ENCODE measurements at places on chromosomes 6 and 20.

GRCh38 chr6:91711518-91711917, 1124.6 kb upstream of the MAP3K7 start:
- DNase-seq, result no peak

- DNase-seq, result no peak
Observed at GRCh38 chr6:47181681-47182080, 128.0 kb downstream of the TNFRSF21 start.

DNA sequence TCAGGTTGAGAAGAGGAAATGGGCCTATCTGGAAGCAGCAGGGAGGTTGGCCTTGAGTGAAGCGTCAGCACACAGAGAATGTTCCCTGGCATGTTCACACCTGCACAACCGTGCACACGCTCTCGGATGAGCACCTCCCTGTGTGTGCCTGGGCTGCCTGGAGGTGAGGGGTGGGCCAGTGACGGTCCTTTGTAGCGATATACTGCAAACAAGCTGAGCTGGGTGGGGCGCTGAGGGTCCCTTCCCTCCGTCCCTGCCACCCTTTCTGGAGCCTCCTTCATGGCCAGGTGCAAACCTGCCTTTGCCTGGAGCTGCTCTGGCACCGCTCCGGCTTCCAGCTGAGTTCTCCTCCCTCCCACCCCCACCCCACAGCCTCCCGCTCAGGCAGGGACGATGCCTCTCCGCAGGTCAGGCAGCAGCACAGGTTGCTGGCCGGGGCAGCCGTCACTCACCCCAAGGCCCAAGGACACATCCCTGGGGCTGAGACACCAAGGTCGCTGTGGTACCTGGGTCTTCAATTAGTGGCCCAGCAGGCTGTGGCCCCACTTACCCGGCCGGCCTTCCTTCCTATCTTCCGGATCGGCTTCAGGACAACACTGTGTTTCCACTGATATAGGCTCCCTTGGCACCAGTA, 111.6 kb downstream of the ERMARD start:
- DNase-seq, result no peak

DNA sequence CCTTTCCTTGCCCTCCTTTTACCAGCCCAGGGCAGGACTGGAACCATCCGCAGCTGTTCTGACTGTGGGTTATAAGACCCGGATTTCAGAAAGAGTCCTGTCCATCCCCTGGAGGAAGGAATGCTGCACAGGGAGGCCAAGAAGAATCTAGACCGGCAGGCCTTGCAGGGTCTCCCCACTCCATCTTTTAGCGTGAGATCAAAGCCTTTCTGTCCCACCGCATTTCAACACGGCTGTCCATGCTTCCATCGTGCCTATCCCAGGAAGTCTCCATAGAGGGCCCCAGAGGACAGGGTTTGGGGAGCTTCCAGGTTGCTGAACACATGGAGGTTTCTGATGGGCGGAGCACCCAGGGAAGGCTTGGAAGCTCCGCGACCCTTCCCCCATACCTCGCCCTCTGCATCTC, 79.3 kb upstream of the AGPAT4 start:
- no peak for DNase-seq

GRCh38 chr20:416950-417800, 9.1 kb downstream of the RBCK1 start:
- no peak for DNase-seq

- no peak for DNase-seq
Observed at GRCh38 chr20:50409495-50409894, 100.7 kb upstream of the PTPN1 start.

- no peak for DNase-seq
Observed at GRCh38 chr6:64225503-64225902, 589.9 kb downstream of the PHF3 start.

DNA sequence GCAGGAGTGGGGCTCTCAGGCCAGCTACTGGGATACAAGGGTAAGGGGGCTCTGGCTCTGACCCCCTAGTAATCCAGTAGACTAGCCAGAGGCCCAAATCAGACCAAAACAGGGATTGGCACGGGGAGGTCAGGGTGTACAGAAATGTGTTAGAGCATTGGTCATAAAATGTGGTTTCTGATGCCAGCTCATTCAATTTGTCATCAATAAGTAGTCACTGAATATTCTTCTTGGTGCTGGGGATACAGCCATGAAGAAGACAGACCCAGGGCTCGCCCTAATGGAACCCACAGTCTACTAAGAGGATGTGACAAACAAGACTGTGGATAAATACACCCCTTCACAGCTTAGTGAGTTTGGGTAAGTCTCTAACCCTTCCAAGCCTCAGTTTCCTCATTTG, 11.1 kb downstream of the MAP1LC3A start:
- no peak for DNase-seq

DNA sequence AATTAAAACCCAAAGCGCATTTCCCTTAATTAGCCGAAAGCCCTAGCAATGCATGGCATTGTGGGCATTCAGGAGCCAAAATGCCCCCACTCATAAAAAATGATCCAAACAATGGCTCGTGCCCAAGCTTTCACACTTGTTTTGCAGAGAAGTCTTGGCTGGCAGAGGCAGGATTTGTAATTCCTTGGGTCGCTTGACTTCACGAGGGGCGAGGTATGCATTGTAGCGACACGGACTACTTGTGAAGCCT, 613 bp upstream of the SASH1 start:
- no peak for DNase-seq

DNA sequence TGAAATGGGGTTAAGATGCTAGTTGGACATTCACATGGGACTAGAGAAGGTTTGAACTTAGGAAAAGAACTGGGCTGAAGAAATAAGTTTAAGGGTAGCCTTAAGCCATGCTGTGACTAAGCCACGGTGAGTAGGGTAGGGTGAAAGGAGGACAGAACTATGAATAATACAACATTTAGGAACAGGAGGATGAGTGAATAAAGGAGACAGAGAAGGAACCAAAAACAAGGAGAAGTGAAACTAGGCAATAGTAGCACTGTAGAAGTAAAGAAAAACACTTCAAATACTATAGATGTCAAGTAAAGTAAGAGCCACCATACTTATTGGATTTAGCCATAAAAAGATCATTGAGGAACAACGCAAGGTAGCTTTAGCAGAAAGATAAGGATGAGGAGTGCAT, 111.2 kb downstream of the KCNQ5 start:
- no peak for DNase-seq

GRCh38 chr6:7262746-7263518, 50.1 kb downstream of the SSR1 start:
- no peak for DNase-seq

GRCh38 chr6:13683038-13683437, 28.6 kb downstream of the RANBP9 start:
- no peak for DNase-seq

DNA sequence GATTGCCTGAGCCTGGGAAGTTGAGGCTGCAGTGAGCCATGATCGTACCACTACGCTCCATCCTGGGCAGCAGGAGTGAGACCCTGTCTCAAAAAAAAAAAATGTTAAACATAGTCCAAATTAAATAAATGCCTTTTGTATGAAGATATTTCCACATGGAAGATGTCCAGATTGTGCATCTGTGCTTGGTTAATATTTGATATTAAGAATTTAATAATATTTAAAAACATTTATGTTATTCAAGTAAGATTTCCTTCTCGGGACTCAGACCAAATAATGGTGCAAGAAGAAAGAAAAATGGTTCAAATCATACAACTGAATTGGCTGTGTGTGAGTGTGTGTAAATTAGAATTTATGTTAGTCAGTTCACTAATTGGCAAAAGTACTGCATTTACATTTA, 202.5 kb downstream of the TBC1D7 start:
- DNase-seq, result no peak

GRCh38 chr20:59778615-59779200, 154.7 kb downstream of the SYCP2 start:
- DNase-seq, result no peak

GRCh38 chr6:125094563-125094962, 59.0 kb upstream of the TPD52L1 start:
- no peak for DNase-seq

DNA sequence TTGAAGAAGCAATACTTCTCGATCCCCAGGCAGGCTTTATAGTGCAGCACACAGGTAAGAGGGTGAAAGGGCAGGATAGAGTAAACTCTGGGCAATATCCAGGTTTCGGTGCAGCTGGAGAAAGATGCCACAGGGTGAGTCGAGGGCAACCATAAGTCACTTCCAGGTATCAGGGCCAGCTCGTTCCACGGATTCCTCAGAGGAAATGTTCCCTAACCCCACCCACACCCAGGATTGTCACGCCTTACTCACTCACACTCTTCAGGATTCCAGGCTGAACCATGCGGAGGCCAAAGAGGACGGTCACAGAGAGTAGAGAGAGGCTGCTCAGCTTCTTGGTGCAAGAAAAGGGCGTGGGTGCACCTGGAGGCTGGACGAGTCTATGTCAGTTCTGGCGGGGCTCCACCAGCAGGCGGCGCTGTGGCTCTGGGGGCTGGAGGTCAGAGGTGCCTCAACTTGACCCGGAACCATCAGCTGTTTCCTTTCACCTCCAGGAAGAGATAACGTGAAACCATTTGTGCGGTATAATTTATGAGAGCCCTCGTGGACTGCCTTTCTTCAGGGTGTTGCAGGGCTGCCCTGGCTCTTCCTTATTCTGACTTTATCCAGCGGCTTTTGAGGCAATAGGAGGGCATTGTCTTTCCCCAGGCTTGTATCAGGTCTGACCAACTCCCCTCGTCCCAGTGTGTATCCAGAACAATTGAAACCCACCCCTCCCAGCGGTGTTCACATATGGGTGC, 14.5 kb upstream of the WFDC12 start:
- no peak for DNase-seq

GRCh38 chr6:125957845-125958244, 1.3 kb downstream of the HINT3 start:
- no peak for DNase-seq

DNA sequence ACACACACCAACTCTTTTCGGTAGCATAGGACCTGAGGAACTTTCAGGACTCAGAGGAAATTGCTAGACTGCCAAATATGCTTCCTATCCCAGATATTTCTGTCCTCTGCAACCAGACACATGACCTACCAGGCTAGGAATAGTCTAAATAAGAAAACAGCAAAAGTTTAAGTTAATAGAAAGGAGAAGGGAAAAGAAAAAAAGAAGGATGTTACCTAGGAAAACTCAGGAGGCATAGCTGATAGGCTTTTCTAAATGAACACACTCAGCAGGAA, 74.6 kb downstream of the MAP3K5 start:
- no peak for DNase-seq

DNA sequence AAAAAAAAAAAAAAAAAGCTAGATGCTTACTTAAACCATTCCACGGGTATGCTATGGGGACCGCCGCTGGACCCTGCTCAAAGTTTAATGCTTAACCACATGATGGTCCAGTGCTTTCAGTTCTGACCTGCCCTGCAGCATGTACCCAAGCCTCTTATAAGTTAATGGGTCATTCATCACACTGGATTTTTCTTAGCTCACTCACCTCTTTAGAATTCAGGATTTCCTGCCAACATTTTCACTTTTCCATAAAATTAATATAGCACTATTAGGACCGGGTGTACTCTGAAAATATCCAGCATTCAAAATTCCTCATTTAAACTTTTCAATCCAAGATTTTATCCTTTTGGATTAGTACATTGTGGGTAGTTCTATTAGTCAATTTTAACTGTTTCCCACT, 140.8 kb downstream of the ALDH8A1 start:
- DNase-seq, result no peak

GRCh38 chr20:51135926-51136715, 113.2 kb upstream of the KCNG1 start:
- DNase-seq, result no peak

DNA sequence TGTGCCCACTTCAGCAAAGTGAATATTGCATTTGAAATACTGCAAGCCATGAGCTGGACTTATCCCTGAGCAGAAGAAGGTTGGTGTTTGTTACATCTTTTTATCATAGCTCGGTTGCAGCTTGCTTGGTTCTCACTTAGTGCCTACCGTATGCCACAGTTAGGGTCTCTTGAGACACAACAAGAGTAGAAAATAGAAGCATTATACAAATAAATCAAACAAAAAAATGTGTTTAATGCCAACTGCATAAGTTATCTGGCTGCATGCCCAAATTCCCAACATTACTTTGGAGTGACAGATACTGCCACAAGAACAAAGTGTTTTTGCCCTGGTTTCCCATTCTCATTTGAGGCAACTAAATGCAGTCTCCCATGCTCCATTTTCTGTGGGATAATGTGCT, 53.9 kb upstream of the LAMP5 start:
- DNase-seq, result no peak

- DNase-seq, result no peak
Observed at GRCh38 chr6:19369785-19370184, 467.4 kb upstream of the ID4 start.
